ENCODE measurements at places on chromosomes 13 and 19.

- DNase-seq, result peak; percentile 64
Measured at GRCh38 chr13:30870049-30870884, 35.8 kb upstream of the MEDAG start.

DNA sequence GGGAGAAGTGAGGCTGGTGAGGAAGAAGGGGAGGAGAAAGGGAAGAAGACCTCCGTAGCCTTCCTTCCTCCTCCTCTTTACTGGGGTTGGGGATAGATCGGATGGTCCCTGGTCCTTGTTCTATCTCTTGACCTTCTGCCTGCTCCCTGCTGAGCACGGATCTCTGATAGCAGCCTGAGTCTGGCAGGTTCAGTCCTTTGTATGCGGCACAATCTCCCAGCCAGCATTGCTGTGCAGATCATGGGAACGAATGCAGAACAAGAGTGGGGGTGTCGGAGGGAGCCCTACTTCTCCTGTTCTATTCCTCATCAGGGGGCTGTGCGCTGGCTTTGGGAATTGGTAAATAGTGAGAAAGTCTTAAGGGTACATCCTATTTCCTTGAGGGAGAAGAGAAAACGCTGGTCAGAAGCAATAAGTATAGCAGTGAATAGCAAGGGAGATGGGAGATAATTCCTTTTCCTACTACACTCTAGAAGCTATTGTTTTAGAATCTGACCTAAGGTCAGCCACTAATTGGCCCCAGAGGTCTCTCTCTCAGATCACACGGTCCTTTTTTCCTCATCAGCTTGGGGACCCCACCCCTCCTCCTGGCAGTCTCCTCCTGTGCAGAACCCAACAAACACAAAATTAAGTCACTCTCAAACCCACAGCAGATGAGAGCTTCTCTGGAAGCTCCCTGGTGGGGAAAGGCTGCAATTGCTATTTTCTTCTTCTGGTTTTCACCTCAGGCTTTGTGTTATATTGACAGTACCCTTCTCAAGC is 41.0 kb downstream of the KL start:
- peak; percentile 49 for DNase-seq

DNA sequence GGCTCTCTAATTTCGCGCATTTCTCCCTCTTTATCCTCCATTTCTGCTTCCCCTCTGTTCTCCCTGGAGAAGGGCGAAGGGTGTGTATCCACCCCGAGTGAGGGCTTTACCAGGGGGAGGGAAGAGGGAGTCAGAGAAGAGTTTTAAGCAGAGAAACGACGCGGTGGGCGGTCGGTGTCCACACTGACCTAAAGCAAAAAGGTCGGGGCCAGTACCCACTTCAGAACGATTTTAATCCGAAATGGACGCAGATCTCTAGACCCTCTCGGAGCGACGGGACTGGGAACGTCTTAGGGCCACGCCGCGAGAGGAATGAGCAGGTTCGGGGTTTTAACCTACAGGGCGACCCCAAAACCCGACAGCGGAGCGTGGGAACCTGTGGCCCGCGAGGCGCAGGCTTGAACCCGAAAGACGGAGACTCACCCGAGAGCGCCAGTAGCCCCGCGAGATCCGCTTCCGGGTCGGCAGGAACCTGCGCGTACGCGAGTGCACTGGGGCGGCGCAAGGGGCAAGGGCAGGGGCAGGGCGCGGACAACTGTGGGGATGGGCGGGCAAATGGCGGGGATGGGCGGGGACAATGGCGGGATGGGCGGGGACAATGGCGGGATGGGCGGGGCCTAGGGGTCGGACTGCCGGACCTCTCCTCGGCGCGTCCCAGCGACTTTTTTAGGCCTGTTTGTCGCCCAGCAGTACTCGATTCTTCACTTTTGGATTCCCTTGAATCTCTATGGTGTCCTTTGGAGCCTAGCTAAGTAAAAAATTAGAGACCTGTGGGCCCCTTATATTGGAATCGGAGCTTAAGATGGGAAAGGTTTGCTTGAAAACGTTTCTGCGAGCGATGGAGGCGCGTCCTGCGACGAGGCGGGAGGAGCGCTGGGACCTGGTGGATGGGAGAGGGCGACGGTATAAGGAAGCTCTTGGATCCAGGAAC is at the start of gene ZNF677:
TSS of gene ZNF677 (minus strand) at position 463 of the 931 bp plus-strand sequence. CDS start 3,323 bp downstream, outside the sequence.
- DNase-seq, result peak; percentile 0

- DNase-seq, result no peak
Measured at GRCh38 chr13:43769529-43769928, 17.2 kb downstream of the ENOX1 start.

- DNase-seq, result peak; percentile 63
Measured at GRCh38 chr13:114146629-114147028, 14.2 kb upstream of the RASA3 start.

DNA sequence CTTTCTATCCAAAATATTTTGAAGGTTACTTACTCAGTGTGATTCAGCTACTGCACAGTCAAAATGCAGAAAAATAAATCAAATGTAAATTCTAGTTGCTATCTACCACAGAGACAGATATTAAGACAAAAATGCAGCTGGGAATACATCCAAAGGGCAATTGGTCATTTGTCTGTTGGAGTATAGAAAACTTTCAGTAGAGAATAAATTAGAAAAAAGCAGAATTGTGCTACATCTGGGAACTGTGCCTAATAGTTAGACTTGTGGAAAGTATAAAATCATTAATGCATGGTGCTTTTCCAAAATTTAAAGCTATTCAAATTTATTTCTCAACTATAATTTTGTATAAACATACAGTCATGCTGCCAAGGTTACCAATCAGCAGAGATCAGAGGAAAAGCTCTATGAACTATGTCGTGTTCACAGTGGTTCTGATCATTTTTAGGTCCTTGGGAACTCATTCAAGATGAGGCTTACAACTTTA is 1635.8 kb downstream of the PCDH9 start:
- no peak for DNase-seq

GRCh38 chr13:68234274-68234673 is 1004.1 kb upstream of the PCDH9 start:
- no peak for DNase-seq

DNA sequence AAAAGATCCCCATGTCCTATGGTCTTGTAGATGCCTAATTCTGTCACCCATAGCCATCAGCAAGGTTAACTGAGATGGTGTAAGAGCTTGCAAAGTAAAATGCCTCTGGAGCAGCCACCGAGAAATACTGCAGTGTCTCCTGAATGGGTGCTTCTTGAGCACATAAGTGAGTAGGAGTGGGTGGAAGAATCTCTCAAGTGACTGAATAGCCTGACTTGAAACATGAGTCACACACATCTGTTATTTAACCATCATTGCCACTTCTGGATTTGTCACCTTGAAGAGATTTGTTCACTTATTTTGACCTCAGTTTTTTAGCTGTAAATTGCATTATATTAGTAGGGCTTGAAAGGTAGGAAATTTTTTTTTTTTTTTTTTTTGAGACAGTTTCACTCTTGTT is 2.3 kb downstream of the ZNF714 start:
- no peak for DNase-seq

Measured in GM12865 (cell line).